ENCODE measurements at places on chromosomes 2 and 18. TPM values are rescaled to one million over a fixed set of nuclear protein-coding genes. Genes with fewer than 3 reads are reported as not detected.

- peaks cover 5% of the 10 kb centered on the region for H3K4me1 ChIP-seq
- no peak overlapping the region for H3K27ac ChIP-seq
- H3K36me3 ChIP-seq: no peaks in the 10 kb centered on the region
- no peak for DNase-seq
- H3K27me3 ChIP-seq: no peaks in the 10 kb centered on the region
- no peak overlapping the region for H3K4me3 ChIP-seq
These were observed 99.8 kb upstream of the RAB6C start for GRCh38 chr2:129879614-129880180.

GRCh38 chr18:79650959-79651358 is 28.6 kb upstream of the CTDP1 start:
- H3K27me3 ChIP-seq: peaks cover 20% of the 10 kb centered on the region
- no peaks in the 10 kb centered on the region for H3K36me3 ChIP-seq
- no peak overlapping the region for H3K4me3 ChIP-seq
- no peak for DNase-seq
- no peak overlapping the region for H3K27ac ChIP-seq

- no peak overlapping the region for H3K27ac ChIP-seq
- no peak for DNase-seq
- H3K36me3 ChIP-seq: no peaks in the 10 kb centered on the region
- peaks cover 13% of the 10 kb centered on the region for H3K27me3 ChIP-seq
- H3K4me3 ChIP-seq: no peak overlapping the region
These were observed 107.6 kb upstream of the CAVIN2 start for GRCh38 chr2:191954451-191954850.

GRCh38 chr2:133941666-133942065 is 312.2 kb upstream of the MGAT5 start:
- H3K27me3 ChIP-seq: peaks cover 5% of the 10 kb centered on the region
- no peak for DNase-seq
- H3K27ac ChIP-seq: no peak overlapping the region
- no peaks in the 10 kb centered on the region for H3K4me1 ChIP-seq
- H3K36me3 ChIP-seq: no peaks in the 10 kb centered on the region

DNA sequence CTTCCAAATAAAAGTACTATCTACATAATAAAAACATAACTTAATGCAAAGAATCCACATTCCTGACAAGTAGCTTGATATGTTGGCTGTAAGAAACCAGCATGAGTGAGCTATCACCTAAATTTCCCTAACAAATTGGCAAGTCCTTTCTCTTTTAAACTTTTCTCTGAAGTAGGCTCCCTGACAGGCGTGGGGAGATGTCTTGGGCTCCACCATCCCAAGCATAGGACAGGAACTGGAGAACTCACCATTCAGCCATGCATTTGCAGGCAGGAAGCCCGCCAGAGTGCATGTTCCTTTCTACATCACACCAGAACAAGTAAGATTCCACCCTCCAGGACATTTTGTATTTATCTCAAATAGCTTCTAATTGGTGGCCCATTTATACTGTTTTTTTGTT is 921.9 kb upstream of the CELF4 start:
- no peaks in the 10 kb centered on the region for H3K27me3 ChIP-seq
- no peak overlapping the region for H3K27ac ChIP-seq
- no peak overlapping the region for H3K4me3 ChIP-seq
- H3K36me3 ChIP-seq: no peaks in the 10 kb centered on the region

The MARS2 gene
- total RNA-seq: 23.1 TPM

The GBX2 gene
- total RNA-seq: not detected
